ENCODE measurements at places on chromosomes 2 and 18.

DNA sequence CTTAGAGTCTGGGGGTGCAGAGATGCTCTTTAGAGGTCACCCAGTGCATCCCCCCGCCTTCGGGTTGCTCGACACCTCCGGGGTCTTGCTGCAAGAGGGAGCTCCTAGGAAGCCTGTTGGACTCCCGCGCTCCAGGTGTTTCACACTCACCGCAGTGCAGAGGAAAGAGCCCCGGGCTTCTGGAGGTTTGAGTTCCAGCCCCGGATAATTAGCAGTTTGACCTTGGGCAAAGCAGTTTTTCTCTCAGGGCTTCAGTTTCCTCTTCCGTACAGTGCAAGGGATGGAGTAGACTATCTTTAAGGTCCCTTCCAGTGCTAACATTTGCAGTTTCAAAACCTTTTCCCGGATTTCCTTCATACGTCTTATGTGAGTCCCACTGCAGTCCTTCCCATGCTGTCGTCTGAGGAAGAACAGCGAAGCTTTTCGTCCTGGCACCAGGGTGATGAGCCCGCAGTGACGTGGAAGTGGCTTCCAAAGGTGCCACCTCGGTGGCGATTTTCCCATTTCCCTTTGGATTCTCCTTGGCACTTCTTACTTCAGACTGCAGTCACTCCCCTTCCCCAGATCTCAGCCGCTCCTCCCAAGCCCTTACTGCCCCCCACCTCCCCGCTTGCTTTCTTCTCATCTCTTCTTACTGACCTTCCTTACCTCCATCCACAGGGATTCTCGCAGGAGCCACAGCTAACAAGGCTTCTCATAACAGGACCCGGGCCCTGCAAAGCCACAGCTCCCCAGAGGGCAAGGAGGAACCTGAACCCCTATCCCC is 585 bp downstream of the PNKD start:
- DNase-seq: no peak

DNA sequence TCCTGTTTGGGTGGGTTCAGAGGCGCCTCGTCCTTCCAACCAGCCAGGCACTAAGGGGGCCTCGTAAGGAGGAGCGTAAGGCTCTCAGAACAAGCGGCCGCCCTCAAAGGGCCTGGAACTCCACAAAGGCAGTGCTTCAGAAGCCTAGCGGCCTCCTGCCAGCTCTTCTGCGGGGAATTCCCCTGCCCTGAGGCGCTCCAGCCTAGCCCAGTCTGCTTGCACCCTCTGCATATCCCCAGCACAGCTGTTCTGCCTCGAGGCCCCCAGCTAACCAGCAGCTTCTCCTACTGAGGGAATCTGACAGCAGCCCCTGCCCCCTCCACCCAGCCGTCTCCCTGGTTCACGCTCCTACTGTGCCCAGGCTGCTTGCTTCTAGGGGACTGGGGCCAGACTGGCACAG is 265.9 kb downstream of the TFCP2L1 start:
- DNase-seq: no peak

DNA sequence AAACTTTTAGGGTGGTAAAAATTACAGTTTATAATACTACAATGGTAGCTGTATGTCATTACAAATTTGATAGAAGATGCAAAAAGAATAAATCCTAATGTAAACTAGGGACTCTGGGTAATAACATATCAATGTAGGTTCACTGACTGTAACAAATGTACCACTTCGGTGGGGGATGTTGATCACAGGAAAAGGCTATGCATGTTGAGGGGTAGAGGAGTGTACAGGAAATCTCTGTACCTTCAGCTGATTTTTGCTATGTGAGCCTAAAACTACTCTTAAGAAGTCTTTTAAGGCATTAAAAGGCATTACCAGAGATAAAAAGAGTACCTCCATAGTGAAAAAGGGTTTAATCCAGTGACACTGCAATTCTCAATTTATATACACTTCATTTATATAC is 25.0 kb downstream of the TRIP12 start:
- DNase-seq: no peak

GRCh38 chr18:62781893-62782292 is 66.6 kb downstream of the PHLPP1 start:
- no peak for DNase-seq

- no peak for DNase-seq
These were observed 35.7 kb downstream of the RASGRP3 start for GRCh38 chr2:33512112-33512511.

- no peak for DNase-seq
These were observed 680.2 kb upstream of the LRRTM4 start for GRCh38 chr2:78202366-78202765.

- DNase-seq: no peak
These were observed 110.6 kb downstream of the TMEM182 start for GRCh38 chr2:102872388-102872787.

DNA sequence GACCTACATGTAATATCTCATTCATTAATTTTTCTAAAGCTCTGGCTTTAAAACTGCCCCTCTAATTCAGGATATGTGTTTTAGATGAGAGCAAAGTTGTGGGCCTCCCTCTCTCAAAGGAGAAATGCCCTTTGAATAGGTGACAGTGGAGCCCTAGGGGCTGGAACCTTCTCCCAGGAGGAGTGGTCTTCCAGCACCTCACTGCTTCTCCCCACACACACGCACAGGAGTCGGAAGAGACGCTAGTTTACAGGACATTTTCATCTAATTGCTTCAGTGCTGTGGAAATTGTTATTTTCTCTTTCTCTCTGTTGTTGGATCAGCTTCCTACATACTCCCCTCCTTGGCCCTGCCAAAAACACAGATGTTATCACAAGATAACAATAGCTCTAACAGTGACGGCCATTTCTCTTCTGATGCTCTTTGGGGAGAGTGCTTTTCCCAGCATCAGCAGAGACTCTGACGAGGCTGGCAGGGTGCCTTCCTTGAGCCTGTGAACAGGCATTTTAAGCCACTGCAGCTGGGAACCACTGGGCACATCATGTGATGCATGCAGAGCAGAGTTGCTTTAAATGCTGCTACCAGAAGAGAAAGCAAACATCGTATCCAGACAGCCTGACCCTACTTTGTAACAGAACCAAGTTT is 209.4 kb upstream of the SP5 start:
- no peak for DNase-seq

DNA sequence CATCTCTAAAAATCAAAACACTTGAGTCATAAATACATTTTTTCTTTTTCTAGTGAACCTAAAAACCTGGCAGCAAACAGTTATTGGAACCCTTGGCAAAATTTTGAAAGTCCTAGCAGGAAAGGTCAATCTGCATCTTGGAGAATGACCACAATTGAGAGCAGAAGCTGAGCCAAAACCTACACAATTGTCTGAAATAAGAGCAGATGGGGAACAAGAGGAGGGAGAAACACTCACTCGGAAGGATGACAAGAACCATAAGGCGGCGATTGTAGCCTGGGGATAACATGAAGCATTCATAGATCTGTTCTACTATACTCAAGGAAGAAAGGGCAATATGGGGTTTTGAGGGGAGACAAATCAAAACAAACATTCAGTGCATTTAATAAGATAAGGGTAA is 117.0 kb downstream of the CHN1 start:
- DNase-seq: no peak

DNA sequence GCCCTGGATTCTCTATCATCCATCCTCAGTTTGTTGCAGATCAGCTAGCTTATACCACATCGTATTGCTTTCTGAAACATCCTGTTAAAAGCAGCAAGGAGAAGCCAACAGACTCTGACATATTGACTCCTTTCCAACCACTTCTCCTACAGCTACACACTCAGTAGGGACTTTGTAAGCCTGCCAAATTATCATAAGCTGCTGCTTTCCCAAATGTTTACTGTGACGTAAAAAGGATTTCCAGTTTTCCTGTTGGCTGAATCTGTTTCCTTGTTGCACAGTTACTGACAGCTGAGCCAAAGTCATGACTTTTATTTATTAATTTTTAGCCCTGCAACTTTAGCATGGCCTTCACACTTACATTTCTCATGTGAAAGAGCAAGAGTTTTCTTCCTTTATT is 294.3 kb downstream of the KCNJ3 start:
- DNase-seq: no peak

DNA sequence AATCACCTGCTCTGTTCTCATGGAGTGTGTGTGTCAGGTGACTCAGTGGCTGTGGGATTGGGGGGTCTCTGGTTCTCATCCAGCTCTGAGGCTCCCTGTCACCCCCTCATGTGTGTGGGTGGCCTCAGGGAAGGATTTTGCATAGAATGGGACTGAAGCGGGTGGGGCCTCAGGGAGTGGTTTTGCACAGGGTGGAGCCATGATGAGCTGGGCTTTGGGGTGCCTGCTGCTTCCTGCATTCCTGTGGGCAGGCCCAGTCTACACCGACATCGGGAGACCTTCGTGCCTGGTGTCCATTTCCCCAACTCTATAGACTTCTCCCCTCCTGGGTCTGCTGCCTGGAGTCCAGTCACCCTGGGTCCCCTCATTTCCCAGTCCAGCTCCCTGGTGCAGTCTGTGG is 59.7 kb downstream of the VAPA start:
- no peak for DNase-seq

Data from GDM1 (cell line).